ENCODE measurements at places on chromosomes 5 and 9.
A peak's percentile ranks its signal among the peaks of the same experiment; 100 is the strongest.

GRCh38 chr9:132641216-132641615 is 28.6 kb downstream of the DDX31 start:
- no peak for DNase-seq

DNA sequence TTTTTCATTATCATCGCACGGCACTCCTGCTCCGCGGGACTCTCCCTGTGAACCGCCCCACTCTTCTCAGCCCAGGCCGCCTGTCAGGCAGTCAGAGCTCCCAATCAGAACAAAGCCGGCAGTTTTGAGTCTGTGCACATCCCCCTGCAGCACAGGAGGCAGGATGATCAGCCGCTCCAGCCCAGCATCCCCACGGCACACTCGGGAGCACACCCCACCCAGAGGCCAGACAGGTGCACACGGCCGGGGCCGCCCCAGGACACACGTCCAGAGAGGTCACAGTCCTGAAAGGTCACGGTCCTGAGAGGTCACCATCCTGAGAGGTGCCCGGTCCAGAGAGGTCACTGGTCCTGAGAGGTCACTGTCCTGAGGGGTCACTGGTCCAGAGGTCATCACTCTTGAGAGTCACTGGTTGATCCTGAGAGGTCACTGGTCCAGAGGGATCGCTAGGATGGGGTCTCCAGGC is 8.4 kb downstream of the TPPP start:
- DNase-seq: no peak

DNA sequence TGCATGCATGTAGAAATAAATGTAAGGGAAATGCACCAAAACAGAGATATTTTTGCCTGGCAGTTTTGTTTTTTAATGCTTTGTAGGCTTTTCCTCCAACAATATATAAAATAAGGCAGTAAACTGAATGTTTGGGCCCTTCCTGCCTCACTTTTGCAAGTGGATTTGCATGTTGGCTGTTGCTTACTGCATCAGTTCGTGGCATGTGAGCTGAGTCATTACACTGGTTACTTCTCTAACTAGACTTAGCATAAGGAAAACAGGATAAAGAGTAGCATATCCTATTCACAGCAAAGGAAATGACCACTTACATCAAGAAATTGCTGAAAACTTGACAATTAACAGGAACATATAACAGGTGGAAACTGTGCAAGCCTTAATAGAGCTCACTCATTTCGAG is 113.4 kb downstream of the TLE1 start:
- no peak for DNase-seq

- DNase-seq: no peak
These were observed 431.6 kb upstream of the C9orf72 start for GRCh38 chr9:28004900-28005299.

DNA sequence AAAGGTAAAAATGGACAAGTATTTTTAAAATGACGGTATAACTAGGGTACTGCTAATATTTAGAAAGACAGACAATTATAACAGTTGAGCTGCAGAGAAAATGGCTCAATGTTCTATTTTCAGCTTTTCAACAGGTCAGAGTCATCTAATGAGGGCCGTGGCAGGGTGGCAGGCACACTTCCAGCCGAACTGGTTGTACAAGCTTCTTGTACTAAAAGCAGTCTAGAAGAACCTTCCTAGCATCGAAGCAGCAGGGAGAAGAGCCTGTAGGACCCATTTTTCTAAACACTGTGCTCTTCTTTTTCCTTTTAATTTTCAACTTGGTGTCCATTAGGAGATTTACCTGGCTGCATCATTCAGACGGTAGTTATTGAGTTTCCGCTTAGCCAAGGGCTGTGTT is 85.6 kb downstream of the SLC28A3 start:
- no peak for DNase-seq

DNA sequence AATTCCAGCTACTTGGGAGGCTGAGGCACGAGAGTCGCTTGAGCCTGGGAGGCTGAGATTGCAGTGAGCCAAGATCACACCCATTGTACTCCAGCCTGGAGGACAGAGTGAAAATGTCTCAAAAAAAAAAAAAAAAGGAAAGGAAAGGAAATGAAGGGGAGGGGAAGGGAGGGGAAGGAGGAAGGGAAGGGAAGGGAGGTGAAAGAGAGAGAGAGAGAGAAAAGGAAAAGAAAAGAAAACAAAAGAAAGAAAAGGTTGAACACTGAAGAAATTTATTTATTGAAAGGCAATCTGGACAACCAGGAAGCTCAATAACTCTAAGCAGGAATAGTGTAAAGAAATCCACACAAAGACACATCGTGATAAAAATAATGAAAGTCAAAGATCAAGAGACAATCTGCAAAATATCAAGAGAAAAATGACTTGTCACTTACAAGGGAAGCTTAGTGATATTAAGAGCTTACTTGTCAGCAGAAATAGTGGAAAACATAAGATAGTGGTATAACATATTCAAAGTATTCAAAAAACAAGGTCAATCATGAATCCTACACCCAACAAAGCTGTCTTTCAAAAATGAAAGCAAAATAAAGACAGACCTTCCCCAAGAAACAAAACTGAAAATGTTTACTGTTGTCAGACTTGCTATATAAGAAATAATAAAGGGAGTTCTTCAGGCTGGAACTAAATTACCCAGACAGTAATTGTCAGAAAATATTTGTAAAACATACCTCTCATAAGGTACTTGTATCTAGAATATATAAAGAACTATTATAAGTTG is 10.9 kb upstream of the RIMOC1 start:
- DNase-seq: no peak

- DNase-seq: no peak
These were observed 439.3 kb upstream of the DAB2 start for GRCh38 chr5:39863926-39864552.

GRCh38 chr5:132812781-132813598 is at the start of gene SOWAHA:
Gene SOWAHA (plus strand): TSS chr5:132813302. CDS start chr5:132813622, 320 bp downstream.
- DNase-seq: no peak

DNA sequence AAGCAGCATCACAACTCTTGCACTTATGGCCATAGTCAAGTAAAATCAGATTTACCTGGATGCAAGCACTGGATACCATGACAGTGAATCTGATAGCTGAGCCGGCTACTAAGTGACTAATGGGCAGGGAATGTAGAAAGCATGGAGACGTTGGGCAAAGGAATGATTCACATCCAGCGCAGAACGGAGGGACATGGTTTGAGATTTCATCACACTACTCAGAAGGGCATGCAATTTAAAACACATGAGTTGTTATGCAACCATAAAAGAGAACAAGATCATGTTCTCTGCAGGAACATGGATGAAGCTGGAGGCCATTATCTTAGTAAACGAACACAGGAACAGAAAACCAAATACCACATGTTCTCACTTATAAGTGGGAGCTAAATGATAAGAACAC is 169.1 kb upstream of the PIK3R1 start:
- DNase-seq: peak; percentile 80

- DNase-seq: peak; percentile 60
These were observed 159.2 kb upstream of the GNA14 start for GRCh38 chr9:77807281-77807683.

- no peak for DNase-seq
These were observed 354.9 kb downstream of the DIRAS2 start for GRCh38 chr9:90287567-90288274.

All from AG08396 (cell line).